ENCODE measurements at places on chromosomes 6 and 20.

GRCh38 chr20:23162887-23163286 lies 76.8 kb upstream of the CD93 start:
- no peak for DNase-seq

- DNase-seq = peak; percentile 45
Observed at GRCh38 chr20:26208296-26209091, 511.8 kb upstream of the ZNF337 start.

GRCh38 chr6:108251252-108251651 lies 9.6 kb downstream of the SNX3 start:
- no peak for DNase-seq

GRCh38 chr6:139152088-139152891 lies 17.4 kb downstream of the HECA start:
- DNase-seq = no peak

GRCh38 chr6:156718647-156719394 lies 58.4 kb upstream of the ARID1B start:
- no peak for DNase-seq

DNA sequence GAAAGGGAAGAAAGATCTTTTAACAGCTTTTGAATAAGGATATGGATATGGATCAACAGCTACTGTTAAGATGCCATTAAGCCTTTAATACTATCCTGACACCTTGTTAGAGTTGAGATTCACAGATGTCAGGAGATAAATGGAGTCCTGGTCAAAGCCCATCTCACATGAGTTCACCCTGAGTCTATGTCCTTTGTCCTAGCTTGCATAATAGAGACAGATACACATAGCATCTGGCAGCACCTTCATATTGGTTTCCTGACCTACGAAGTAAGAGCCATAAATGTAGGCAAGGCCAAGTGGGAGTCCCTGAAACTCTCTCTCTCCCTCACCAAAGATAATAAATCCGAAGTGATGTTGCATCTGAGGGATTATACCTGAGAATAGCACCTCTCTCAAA lies 79.1 kb upstream of the F13A1 start:
- DNase-seq = no peak

DNA sequence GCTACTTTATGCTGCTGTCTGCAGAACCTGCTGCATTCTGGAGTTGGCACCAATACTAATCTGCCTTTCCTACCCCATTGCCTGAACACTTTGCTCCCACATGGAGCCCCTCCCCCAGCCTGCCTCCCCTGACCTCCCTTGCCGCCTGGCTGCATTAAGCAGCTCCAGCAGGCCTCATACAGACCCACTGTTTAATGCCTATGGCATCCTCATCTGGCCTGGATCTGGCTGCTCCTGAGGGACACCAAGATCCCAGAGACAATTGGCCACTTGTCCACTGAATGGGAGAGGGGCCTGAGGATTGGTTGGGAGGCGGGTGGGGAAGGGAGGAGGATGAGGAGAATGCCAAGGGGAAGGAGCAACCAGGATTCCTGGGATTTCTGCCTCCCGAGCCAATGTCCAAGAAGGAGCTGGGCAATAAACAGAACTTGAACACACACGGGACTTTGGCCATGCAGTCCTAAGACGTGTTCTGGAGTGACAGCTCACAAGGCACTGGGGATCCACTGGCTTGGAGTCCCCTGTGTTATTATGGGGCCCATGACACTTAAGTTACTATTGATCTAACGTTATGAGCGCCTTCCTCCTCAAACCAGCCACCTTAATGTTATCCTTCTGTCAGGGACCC lies 10.4 kb upstream of the KCNK5 start:
- no peak for DNase-seq

GRCh38 chr6:5028301-5028700 lies 24.5 kb upstream of the RPP40 start:
- no peak for DNase-seq

DNA sequence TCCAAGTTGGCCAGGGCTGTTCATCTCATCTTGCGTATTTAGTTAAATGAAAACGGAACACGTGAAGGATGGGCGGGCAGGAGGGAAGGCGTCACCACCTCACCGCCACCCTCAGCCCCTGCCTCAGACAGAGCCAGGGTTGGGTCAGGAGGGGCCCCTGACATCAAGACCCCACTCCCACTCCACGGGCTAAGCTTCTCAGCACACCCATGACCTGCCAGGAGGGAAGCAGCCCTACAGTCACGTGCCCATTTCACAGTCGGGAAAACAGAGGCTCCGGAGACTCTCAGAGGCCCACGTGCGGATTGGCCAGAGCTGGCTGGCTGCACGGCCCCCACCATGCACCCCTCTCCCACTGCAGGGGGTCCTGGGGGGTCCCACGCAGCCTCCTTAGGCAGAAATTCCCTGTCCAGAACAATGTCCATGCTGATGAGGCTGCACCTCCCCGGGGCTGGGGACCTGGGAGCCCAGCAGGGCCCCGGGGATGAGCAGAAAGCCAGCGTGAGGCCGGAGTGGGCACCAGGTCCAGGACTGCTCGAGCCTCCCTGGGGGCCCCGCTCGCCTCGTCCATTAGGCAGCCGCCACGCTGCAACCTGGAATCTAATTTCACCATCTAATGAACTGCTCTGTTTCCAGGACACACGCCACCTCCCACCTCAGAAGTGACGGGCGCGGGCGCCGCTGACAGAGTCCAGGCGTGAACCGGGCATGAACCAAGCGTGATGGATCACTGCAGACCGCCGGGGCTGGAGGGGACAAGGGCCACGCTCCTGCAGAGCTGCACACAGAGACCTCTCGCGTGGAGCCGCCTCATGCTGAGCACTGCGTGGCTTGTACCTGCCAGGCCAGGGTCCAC lies 15.8 kb downstream of the KCNQ2 start:
- DNase-seq = no peak

- DNase-seq = peak; percentile 33
Observed at GRCh38 chr6:139981768-139982181, 607.3 kb upstream of the CITED2 start.

GRCh38 chr6:21085643-21086042 lies 507.9 kb upstream of the SOX4 start:
- DNase-seq = no peak

- DNase-seq = no peak
Observed at GRCh38 chr6:52249078-52249477, 4.8 kb upstream of the IL17F start.

DNA sequence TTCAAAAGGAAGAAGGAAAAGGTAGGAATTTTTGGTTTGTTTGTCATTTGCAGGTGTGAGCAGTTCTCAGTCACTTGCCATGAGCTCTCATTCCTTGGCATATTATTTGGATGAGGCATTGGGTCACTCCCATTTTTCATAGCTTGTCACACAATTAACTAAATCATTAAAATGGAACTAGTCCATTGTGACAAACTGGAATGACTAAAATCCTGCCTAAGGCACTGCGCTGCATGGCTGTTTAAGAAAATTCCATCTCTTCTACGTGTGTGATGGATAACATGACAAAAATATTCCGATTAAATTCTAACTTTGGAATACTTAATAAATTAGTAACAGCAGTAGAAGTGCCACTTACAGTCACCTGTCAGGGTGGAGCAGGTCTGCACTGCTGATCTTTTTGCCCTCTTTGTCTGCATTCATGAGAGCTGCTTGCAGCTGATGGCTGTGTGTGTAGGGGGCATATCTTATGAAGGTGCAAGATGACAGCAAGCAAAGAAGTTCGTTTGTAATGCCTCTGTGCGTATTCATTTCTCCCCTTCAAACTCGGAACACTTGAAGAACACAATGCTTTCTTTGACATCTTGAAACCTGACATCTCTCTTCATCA lies 1292.6 kb upstream of the MAP3K7 start:
- no peak for DNase-seq

DNA sequence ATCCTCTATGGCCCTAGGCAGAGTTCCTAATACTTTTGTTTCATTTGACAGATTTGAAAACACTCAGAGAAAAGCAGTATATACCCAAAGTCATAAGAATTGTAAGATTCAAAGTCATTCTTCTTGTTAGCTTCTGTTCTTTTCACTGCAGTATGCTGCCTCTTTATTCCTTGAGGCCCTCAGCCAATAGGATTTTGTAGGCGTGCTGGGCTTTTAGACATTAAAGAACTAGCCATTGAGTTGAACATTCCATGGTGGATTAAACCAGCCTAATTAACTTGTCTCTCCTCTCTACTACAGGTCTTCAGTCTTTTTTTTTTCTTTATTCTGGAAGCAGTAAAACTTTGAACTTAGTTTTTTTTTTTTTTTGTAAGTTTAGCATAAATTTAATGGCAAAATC lies 186.3 kb downstream of the PLCB4 start:
- peak; percentile 70 for DNase-seq

DNA sequence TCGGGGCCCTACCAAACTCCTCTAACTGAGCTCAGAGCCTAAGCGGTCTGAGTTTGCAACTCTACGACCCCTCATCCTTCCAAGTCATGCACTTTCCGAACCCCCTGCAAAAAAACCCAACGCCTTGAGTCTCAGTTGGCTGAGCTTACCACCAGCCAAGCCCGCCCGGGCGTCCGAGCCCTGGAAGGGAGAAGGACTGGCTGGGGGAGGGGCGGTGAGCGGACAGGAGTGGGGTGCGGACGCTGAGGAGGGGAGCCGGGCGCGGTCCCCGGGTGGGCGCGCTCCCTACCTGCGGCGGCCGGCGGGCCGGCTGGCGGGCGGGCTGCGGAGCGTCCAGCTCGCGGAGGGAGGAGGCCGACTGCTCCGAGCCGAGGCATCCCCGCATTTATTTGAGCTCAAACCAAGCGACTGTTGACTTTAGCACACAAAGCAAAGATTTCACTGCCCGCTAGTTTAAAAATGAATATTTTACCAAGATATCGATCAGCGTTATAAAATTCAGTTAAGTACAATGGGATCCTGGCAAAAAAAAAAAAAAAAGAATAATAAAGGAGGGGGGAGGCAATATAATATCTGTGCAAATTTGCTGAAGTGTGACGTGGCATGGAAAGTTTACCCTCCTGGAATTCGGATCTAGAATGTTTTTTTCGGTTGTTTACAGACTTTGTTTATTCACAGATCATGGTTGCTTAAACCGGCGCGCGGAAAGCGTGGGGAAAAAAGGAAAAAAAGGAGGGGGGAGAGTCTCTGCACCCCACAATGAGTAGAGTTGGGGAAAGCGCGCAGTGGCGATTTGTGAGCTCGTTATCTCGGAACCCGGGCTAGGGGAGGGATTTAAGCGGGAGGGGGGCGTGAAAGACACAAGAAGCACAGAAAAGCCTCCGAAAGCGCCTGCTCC lies 5.9 kb downstream of the FOXA2 start:
- DNase-seq = no peak

DNA sequence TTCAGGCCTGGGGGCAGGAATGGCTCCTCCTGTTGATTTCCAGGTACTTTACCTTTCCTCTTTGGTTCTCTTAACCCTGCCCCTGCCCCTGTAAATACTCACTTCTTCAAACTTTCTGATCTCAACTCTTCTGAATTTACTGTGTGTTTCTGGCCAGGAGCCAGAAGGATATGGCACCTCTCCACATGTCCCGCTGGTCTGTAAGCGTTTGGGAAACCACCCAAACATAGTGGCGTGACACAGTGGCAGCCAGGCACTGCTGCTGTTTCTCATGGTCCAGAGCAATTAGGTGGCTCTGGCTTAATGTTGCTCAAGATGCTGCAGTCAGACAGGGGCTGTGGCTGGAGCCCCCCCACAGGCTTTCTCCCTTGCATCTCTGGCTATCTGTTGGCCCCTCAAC lies 374.5 kb downstream of the RNGTT start:
- no peak for DNase-seq

DNA sequence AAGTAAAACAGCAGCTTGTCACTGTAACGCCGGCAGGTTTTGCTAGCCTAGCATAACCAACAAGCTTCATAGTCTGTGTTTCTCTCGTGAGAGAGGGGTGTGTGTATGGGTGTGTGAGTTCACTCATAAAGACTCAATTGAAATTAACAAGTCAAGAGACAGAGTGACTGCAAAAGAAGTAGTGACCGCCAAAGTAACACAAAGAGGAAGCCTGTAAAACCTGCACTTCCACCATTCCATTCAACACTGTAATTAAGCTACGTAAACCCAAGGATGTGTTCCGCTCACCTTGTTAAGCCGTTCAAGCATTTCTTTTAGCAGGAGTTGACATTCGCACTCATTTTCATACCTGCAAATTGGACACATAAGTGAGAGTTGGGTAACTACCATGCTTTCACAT lies 6.6 kb downstream of the BFSP1 start:
- DNase-seq = no peak

DNA sequence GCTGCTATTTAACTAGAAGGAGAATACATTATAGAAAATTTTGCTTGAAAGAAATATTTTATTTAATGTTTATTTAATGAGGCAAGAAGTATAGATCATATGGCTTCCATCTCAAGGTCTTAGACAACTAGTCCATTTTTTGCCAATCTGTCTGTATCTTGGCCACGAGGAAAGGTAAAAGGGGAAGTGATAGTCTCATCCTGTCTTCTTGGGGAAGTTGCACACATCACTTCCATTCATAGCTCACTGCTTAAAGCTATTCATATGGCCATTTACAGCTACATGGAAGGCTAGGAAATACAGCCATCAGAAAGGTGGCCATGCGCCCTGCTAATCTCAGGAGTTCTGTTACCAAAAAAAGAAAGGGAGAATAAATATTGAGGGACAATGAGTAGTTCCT lies 50.8 kb downstream of the METTL24 start:
- DNase-seq = no peak

GRCh38 chr20:9227896-9228615 lies 159.2 kb downstream of the PLCB4 start:
- DNase-seq = no peak

DNA sequence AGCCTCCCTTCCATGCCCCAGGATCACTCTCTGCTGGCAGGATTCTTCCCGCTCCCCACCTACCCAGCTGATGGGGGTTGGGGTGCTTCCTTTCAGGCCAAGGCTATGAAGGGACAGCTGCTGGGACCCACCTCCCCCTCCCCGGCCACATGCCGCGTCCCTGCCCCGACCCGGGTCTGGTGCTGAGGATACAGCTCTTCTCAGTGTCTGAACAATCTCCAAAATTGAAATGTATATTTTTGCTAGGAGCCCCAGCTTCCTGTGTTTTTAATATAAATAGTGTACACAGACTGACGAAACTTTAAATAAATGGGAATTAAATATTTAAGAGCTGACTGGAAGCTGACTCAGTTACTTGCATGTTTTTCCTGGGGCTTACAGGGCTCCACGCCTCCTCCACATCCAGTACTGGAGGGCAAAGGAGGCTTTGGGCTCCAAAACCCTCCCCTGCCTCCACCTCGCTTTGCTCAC lies 24.3 kb upstream of the FANCE start:
- DNase-seq = no peak

GRCh38 chr6:149157126-149157525 lies 160.4 kb upstream of the TAB2 start:
- no peak for DNase-seq

GRCh38 chr20:1122388-1123315 lies 4.2 kb downstream of the PSMF1 start:
- DNase-seq = no peak

- DNase-seq = no peak
Observed at GRCh38 chr6:125701354-125701668, 48.1 kb upstream of the HEY2 start.

GRCh38 chr20:19129976-19130612 lies 82.3 kb upstream of the SLC24A3 start:
- DNase-seq = no peak

- no peak for DNase-seq
Observed at GRCh38 chr20:47863315-47863965, 78.2 kb upstream of the SULF2 start.

- no peak for DNase-seq
Observed at GRCh38 chr20:44402391-44403193, 47.1 kb downstream of the HNF4A start.

GRCh38 chr20:6416371-6416770 lies 293.5 kb upstream of the FERMT1 start:
- no peak for DNase-seq

GRCh38 chr20:19354950-19355349 lies 142.5 kb downstream of the SLC24A3 start:
- no peak for DNase-seq

All from neuronal stem cell (in vitro differentiated cells).